ENCODE measurements at places on chromosomes 1 and 21. TPM values are rescaled to one million over a fixed set of nuclear protein-coding genes. Genes with fewer than 3 reads are reported as not detected.

Gene TRAF3IP3
- total RNA-seq = 109 TPM

Gene VHLL
- total RNA-seq = not detected

Gene FLG
- total RNA-seq = not detected

Gene KAZN
- total RNA-seq = 1.7 TPM

Gene CYB5RL
- total RNA-seq = 8.3 TPM

Gene GBP7
- total RNA-seq = not detected

Gene CNR2
- 0.05 TPM for total RNA-seq

Gene TMEM81
- 2.3 TPM for total RNA-seq

Gene CHAF1B
- 25.6 TPM for total RNA-seq

Gene DPT
- not detected for total RNA-seq

DNA sequence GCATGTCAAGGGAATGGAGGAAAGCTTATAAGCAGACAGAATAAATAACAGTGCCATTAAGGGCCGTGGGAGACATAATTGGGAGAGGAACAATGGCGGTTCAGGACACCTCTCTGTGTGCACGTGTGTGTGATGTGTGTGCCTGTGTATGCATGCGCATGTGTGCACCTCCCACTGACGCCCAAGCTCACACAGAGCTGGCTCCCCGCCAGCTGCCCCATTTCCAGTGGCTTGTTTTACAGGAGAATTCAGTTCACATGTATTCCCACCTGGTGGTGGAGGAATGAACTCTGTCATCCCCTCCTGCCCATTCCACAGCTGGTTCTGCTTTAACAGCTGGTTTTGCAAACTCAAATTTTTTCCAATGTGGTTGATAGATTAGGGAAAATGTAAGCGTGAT lies 262.2 kb downstream of the AJAP1 start:
- no peak for DNase-seq

DNA sequence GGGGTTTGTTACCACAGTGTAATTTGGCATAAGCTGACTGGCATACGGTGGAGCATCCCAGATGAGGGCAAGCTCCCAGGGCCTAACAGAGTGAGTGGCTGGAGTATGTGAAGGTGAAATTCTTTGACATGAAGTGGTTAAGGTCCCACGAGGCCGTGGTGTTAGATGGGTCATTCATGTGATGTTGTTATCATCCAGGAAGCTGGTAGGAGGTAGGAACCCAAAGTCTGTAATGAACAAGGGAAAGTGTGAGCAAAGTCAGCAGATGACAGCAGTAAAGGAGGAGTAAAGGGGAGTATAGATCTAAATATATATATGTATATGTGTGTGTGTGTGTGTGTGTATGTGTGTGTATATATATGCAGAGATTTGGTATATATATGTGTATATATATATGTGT lies 47.6 kb downstream of the MDM4 start:
- DNase-seq = no peak

DNA sequence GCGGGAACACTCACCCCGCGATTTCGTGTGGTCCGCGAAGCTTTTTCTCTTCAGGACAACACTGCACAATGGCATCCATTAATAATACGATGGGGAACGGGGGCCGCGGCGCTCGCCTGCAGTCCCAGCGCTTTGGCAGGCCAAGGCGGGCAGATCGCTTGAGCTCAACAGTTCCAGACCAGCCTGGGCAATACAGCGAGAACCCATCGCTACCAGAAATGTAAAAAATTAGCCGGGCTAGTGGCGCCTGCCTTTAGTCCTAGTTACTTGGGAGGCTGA lies 17.7 kb downstream of the OR2C3 start:
- DNase-seq = no peak
